ENCODE measurements at places on chromosomes 11 and 22. TPM values are rescaled to one million over a fixed set of nuclear protein-coding genes. Genes with fewer than 3 reads are reported as not detected.

RAG2 gene
- not detected for total RNA-seq

GRCh38 chr11:128779036-128779435 lies 85.2 kb downstream of the FLI1 start:
- no peak for DNase-seq
- H3K27ac ChIP-seq: no peak overlapping the region
- H3K4me3 ChIP-seq: no peak overlapping the region
- H3K27me3 ChIP-seq: no peaks in the 10 kb centered on the region

GRCh38 chr11:130873761-130874160 lies 42.5 kb downstream of the SNX19 start:
- no peaks in the 10 kb centered on the region for H3K36me3 ChIP-seq
- H3K27me3 ChIP-seq: no peaks in the 10 kb centered on the region
- H3K27ac ChIP-seq: no peak overlapping the region
- no peak for DNase-seq

DNA sequence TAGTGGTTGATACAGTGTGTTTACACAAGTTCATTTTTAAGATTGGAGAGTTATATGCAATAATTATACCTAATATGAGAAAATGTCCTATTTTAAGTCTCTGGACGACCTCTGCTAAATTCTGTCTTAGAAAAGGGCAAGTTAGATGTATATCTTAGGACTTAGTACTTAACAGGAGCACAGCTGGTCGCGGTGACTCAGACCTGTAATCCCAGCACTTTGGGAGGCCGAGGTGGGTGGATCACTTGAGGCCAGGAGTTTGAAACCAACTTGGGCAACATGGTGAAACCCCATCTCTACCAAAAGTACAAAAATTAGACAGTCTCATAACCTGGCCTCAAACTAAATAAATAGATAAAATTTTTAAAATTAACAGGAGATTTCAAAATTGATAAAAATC lies 27.2 kb downstream of the BSX start:
- no peak overlapping the region for H3K27ac ChIP-seq
- H3K4me3 ChIP-seq: no peak overlapping the region
- no peaks in the 10 kb centered on the region for H3K36me3 ChIP-seq
- no peak for DNase-seq
- no peaks in the 10 kb centered on the region for H3K27me3 ChIP-seq

- no peak overlapping the region for H3K27ac ChIP-seq
- DNase-seq: no peak
- H3K4me1 ChIP-seq: no peaks in the 10 kb centered on the region
- H3K27me3 ChIP-seq: no peaks in the 10 kb centered on the region
Measured at GRCh38 chr11:70825893-70826540, 426.4 kb downstream of the SHANK2 start.

GRCh38 chr11:17013548-17014320 lies 480 bp downstream of the PLEKHA7 start:
- H3K36me3 ChIP-seq: no peaks in the 10 kb centered on the region
- H3K4me1 ChIP-seq: no peaks in the 10 kb centered on the region
- no peak for DNase-seq
- peak overlapping the region; percentile 25 for H3K4me3 ChIP-seq
- H3K27ac ChIP-seq: no peak overlapping the region

DNA sequence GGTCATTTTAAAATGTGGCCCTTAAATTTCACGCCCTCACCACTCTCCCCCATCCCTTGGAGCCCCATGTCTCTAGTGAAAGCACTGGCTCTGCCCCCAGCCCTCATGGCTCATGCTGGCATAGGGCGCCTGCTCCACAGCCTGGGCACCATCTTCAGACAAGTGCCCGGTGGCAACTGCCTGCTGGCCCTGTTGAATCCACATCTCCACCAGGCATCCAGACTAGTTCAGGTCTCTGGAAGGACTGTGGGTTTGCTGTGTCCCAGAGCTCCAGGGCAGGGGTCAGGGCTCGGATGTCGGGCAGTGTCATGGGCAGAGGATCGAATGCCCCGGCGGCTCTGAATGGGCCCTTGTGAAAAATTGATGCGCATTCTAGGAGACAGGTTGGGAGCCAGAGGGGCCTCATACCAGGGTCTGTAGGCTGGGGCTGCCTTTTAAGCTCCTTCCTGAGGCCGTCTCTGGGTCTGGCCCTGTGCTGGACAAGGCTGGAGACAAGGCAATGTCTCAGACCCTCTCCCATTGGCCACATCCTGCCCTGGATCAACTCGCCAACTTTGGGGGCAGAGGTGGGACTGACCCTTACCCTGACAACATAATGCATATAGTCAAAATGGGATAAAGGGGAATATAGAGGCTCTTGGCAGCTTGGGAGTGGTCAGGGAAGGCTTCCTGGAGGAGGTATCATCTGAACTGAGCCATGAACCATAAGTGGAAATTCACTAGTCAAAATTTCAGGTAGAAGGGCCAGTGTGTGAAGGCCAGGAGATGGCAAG lies 1.2 kb downstream of the MYO7A start:
- H3K36me3 ChIP-seq: no peaks in the 10 kb centered on the region
- no peak overlapping the region for H3K27ac ChIP-seq
- H3K4me3 ChIP-seq: no peak overlapping the region
- H3K27me3 ChIP-seq: no peaks in the 10 kb centered on the region
- DNase-seq: no peak

- H3K4me3 ChIP-seq: no peak overlapping the region
- DNase-seq: no peak
- no peak overlapping the region for H3K27ac ChIP-seq
- 0 out of 2 replicates have a peak, but pooled peaks cover 3% of the 10 kb centered on the region for H3K27me3 ChIP-seq
- H3K36me3 ChIP-seq: no peaks in the 10 kb centered on the region
Measured at GRCh38 chr11:71432761-71433647, 15.2 kb downstream of the DHCR7 start.
